Activated CD4-positive, alpha-beta T cell treated with anti-CD3 and anti-CD28 coated beads, Interleukin-2, amount 50 U/mL, for 24 hours (primary cell): ENCODE measurements at places on chromosomes 16 and 17.

DNA sequence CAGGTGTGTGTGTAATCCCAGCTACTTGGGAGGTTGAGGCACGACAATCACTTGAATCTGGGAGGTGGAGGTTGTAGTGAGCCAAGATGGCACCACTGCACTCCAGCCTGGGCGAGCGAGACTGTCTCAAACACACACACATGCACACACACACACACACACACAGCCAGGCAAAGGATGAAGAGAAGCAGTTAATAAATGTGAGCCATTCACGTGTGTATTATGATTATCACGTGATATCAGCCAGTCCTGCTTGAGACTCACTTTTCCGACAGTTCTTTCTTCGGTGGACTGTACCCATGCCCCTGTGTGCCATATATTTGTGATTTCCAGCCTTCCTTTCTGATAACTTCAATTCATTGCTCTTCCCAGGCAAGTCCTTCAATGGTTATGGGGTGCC is 119.3 kb downstream of the PRKCB start:
- no peak for DNase-seq

- no peak for DNase-seq
Measured at GRCh38 chr16:35194681-35195080, 1735.3 kb downstream of the TP53TG3F start.

DNA sequence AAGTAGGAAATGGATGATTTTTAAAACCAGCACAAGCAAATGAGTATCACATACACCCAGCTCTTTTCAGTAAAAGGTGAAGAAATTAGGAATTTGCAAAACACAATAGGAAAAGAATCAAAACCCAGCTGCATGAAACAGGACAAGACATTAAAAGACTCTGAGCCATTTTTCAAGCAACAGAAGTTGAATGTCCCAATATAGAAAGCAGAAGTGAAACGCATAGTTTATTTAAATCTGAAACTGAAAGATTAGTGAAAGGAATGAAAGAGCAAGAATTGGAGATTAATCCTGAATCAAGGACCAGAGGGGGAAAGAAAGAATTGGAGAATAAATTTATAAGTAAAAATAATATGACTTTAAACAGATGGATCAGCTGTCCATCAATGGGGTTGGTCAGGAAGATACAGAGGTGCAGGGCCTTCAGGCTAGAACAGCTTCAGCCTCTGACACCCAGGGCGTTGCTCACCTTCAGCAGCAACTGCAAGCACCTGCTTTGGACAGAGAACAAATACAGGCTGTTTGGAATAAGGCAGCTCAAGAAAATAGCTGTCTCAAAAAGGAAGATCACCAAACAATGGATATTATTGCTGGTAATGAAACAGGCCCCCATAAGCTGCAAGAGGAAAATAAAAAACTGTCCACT is 3.9 kb upstream of the ARHGAP17 start:
- no peak for DNase-seq

DNA sequence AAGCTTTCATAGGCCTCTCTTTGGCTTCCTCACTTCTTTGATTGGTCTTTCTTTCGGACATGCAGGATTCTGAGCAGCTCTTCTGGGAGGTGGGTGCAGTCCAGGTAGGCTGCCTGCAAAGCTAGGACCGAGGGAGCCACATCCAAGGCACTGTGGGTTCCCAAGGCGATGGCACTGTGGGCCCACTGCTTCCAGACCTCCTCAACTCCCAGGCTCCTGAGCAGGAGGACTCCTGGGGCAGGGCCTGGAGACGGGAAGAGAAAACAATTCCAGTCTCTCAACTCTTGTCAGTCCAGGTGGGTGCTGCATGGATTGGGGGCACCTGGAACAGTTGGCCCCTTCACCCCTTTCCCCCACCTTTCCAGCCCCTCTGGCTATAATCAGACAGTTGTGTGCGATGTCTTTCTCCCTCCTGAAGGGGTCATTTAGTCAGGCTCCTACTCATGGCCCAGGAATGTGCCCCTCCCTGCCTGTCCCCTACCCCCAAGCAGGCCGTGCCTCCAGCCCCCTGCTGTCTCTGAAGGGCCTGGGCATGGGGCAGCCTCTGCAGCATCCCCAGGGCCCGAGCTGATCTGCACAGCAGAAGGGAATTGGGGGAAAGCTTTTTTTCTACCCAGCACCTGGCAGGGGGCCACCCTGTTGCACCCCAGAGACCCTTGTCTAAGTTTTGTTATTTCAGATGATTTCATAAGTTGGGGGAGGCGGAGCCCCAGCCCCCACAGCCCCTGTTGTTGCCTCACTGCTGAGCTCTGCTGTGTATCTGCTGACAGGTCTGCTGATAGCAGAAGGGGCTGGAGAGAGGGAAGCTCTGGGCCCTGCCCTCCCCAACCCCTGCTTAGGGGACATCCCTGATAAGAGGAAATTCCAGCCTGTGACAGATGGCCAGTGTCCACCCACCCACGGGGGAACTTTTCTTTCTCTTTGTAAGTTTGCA is 330.3 kb downstream of the SEC14L1 start:
- DNase-seq: no peak

- no peak for DNase-seq
Measured at GRCh38 chr16:68592466-68593337, 52.4 kb upstream of the CDH3 start.

- no peak for DNase-seq
Measured at GRCh38 chr16:4850211-4850610, 2.9 kb downstream of the UBN1 start.

GRCh38 chr16:57045694-57046381 is 46.5 kb upstream of the CPNE2 start:
- no peak for DNase-seq

DNA sequence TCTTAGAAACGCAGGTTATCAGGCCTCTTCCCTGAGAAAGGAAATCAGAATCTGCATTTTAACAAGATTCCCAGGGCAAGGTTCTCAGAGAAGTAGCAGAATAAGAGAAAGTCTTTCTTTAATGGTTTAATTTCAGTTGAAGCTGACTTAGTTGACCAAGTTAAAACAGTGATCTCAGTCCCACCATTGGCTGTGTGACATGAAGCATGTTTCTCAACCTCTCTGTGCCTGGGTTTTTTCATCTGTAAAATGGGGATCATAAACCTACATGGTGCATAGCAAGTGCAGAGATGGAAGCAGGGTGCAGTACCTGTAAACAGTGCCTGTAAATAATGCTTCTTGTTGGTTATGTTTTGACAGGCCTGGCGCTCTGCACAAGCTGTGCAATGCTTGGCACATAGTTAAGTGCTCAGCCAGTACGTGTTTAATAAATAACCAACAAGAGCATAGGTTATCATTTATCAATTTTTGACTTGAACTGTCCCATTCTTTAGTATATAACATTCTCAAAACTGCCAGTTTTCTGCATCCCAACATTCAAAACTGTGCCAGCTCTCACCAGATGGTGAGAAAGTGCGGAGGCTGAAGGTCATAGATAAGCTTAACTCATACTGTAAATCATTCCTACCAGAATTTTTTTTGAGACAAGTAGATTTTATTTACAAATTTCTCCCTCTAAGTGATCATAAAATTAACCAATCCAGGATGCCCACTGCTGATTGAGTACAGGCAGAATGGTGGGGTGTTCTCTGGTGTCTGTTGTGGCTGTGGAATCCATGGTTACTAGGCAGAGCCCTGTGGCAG is 6.9 kb downstream of the C17orf67 start:
- no peak for DNase-seq

GRCh38 chr17:36876966-36877365 is 60.3 kb upstream of the LHX1 start:
- no peak for DNase-seq

GRCh38 chr17:74850310-74850709 is 9.4 kb downstream of the GRIN2C start:
- no peak for DNase-seq

GRCh38 chr16:56266641-56267607 is 75.6 kb downstream of the GNAO1 start:
- no peak for DNase-seq

DNA sequence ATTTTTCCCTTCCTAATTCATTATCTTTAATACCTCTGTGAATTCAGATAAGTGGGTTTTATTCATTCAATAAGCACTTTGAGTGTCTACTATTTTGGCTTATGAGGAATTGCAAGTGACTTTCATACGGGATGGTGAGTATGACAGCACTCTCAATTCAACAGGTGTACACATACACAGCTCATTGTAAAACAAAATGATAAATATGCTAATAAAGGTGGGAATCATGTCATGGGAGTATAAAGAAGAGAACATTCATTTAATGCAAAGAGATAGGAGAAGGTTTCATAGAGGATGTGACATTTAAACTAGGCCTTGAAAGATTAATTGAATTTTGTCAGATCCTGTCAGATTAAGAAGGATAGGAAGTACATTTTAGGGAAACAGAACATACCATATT is 19.4 kb downstream of the NACA2 start:
- DNase-seq: no peak

GRCh38 chr16:77591347-77591746 is 131.0 kb upstream of the NUDT7 start:
- no peak for DNase-seq

- no peak for DNase-seq
Measured at GRCh38 chr17:51709694-51710633, 448.6 kb downstream of the CA10 start.

- no peak for DNase-seq
Measured at GRCh38 chr17:28816540-28816939, 26.1 kb downstream of the FAM222B start.

- DNase-seq: no peak
Measured at GRCh38 chr16:55500530-55501011, 8.3 kb upstream of the LPCAT2 start.

DNA sequence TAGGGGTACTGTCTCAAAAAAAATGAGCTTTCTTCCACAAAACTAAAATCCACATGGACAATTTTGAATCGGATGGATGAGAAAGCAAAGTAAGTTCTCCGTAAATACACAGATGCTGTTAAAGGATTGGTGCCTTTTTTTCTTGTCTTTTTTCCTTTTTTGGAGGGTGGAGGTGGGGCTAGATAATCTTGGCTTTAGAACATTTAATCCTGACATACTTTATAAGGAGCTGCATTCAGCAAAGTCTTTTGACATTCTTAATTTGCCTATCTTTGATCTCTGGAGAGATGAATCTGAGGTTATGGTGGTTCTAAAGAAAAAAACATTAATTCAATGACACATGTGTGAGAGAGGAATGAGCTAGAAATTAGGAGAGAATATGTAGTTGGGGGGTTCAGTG is 312.3 kb upstream of the KCNJ16 start:
- DNase-seq: no peak
